ENCODE measurements at places on chromosomes 2 and 18.
A peak's percentile ranks its signal among the peaks of the same experiment; 100 is the strongest.

GRCh38 chr2:42809819-42810120 lies 17.4 kb upstream of the HAAO start:
- no peak for DNase-seq

- no peak for DNase-seq
These were observed 122.3 kb upstream of the KYNU start for GRCh38 chr2:142755191-142755590.

GRCh38 chr2:86785456-86785855 lies 5.3 kb downstream of the CD8A start:
- no peak for DNase-seq

GRCh38 chr2:241038374-241039180 lies 40.2 kb downstream of the SNED1 start:
- no peak for DNase-seq

GRCh38 chr2:46276642-46277041 lies 20.6 kb upstream of the EPAS1 start:
- DNase-seq, result no peak

DNA sequence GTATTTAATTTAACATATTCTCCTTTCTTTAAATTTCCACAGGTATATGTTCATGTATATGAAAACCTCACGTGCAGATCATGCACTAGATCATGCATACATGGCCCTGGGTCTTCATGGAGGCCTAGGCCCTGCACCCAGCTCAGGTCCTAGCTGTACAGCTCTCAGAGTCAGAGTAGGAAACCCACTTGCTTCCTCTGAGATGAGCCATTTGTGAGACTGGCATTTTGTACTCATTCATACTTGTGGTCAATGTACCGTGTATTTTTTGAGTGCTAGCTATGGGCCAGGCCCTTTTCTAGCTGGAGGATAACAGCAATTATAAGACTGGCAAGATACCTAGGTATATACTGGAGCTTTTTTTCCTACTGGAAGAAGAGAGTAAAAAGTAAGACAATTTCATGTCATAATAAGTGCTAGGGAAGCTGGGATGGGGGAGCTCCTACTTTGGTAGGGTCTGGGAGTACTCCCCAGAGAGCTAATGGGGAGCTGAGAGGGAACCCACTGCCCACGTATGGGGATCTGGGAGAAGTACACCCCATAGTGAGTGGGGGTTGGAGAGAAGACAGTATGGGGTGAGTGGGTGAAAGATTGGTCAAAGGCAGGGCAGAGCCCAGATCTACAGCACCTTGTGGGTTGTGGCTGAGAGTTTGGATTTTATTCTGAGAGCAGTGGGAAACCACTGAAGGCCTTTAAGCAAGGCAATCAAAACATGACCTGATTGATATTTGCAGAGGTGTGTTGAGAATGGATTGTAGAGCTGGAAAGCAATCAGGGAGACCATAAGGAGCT lies 72.0 kb downstream of the POLE4 start:
- no peak for DNase-seq

DNA sequence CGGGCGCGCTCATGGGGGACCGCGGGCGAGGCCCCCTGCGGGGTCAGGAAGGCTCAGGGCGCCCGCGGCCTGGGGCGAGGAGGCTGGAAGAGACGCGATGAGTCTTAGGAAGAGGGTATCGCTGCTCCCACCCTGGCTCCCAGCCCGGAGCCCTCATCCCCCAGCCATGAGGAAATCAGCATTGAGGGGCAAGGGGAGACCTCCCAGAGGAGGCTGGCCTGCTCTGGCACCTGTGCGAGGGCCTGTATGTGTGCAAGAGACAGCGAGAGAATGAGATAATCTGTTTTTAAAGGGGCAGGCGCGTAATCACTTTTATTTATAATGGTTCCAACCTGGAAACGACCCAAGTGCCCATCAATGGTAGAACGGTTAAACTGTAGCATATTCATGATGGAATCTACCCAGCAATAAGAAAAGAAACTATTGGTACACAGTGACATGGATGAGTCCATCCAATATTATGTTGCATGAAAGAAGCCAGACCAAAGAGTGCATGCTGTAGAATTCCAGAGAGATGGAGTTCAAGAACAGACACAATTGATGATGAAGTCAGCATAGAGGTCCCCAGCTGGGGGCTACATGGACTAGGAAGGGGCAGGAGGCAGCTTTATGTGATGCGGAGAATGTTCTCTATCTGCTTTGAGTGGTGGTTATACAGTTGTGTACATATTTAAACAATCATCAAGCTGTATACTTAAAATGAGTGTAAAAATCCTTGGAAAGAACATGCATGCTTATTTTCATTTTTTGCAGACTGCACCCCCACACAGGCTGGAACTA lies 14.4 kb downstream of the FBXO41 start:
- no peak for DNase-seq

GRCh38 chr2:219439506-219439905 lies 4.9 kb downstream of the SPEG start:
- DNase-seq, result no peak

DNA sequence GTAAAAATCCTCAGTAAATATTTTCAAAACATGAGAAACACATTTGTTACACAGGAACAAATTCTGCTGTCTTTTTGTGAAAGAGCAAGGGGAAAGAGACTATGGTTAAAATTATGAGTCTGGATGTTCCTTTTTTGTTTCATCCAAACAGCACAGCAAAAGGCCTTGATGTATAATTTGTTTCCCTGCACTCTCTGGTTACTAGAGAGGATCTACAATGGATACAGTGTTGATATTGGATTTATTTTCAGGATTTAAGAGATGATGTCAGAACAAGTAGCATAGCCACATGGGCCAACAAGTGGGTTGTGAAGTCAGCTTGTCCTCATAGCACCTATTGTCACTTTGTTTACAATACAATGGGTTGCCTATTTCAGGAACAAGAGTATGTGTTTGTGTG lies 11.3 kb upstream of the ERBB4 start:
- DNase-seq, result no peak

- peak; percentile 65 for DNase-seq
These were observed 15.9 kb downstream of the SERPINE2 start for GRCh38 chr2:224023188-224023587.

GRCh38 chr2:922185-922584 lies 28.5 kb upstream of the SNTG2 start:
- no peak for DNase-seq

DNA sequence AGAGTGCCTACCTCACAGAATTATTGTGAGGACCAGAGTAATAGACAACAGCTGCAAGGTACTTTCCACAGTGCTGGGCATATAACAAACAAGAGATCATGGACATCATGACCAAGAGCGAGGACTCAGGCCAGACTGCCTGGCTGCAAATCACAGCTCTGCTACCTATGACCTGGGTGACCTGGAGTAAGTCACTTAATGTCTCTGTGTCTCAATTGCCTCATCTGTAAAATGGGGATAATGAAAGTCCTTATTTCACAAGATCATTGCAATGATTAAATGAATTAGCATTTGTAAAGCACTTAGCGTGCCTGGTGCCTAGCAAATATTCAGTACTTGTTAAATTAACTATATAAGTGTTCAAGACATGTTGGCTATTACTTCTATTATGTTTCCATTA lies 59.7 kb downstream of the PRKCE start:
- no peak for DNase-seq

GRCh38 chr2:205129531-205129930 lies 552.8 kb upstream of the NRP2 start:
- DNase-seq, result no peak

DNA sequence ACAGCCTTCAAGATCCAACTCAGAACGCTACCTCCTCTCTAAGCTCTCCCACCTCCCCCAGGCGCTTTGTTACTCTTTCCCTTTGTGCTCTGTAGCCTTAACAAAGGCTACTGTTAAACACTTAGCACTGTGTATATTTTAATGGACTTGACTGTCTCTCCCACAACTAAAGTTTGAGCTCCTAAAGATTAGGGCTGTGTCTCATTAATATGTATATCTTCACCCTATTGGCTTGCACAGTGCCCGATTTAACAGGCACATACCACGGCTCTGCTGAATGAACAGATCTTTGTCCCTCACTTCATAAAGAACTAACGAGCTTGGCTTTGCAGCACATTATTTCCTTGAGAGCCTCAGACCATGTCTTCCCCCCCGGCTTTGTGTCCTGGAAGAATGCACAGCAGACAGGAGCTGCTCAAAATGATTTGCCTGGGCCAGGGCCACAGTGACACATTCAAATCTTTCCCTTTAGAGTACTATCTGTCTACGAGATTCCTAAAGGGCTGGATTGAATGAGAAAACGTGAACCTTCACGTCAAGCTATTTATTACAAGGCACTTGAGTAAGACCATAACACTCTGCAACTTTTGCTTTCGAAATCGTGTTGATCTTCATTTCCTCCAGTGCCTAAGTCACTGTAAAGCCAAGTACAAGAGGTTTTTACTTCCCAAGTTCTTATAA lies 22.1 kb downstream of the ABHD3 start:
- DNase-seq, result peak; percentile 28

GRCh38 chr2:206764673-206765241 lies 371 bp downstream of the MDH1B start:
- DNase-seq, result no peak

DNA sequence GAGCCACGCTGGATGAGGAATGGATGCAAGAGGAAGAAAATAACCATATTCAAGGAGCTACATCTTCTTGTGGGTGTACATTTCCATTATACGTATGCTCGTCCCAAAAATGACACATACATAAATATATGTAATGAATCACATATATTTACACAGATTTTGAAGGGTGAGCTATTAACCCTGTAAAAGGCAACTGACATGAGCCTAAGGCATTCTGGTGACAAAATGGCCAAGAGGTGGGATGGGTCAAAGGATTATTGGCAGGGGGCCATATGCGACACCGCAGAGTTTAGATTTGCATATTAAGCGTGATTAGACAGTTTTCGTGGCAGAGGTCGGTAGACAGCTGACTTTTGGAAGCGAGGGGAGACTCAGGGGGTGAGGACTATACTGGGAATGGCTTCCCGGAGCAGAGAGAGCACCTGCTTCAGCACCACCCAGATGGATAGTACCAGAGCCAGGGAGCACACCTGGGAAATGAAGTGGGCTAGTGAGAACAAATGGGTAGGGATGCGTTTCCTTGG lies 431 bp upstream of the CNRIP1 start:
- no peak for DNase-seq

DNA sequence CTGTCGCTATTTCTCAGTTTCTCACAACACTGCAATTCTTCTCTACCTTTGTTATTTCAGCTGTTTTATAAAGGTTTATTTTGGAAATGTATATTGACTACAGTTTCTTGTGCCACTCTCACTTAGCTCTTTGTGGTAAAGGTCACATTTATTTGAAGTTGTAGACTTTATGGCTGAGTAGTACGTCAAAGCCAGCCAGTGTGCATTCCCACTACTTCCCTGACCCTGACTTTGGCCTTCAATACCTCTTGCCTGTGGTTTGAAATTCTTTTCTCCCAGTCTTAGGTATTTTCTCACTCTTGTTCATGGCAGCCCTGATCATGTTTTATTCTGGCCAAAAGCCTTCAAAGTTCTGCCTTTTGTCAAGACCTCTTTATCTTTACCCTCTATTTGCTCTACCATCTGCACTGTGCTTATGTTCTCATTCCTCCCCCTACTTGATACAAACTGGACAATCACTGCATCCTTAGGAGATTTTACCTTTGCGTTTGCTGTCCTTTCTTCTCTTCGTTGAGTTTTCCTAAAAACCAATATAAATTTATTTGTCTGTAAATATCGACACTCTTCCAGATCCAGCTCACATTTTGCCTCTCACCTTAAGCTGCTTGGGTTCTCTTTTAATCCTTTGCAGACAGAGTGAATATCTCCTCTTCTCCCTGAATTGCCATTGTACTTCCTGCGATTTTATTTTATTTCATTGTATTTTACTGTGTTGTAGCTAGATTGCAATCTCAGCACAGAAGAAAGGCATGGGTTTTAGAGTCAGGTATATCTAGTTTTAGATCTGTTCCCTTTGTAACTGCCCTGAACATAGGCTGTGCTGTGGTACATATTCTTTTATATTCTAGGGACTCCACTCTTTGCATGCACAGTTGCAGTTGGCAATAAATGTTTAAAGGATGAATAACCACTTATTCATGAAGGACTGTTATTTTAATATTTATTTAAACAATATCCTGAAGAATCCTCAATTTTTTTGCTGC lies 31.2 kb downstream of the GULP1 start:
- no peak for DNase-seq

DNA sequence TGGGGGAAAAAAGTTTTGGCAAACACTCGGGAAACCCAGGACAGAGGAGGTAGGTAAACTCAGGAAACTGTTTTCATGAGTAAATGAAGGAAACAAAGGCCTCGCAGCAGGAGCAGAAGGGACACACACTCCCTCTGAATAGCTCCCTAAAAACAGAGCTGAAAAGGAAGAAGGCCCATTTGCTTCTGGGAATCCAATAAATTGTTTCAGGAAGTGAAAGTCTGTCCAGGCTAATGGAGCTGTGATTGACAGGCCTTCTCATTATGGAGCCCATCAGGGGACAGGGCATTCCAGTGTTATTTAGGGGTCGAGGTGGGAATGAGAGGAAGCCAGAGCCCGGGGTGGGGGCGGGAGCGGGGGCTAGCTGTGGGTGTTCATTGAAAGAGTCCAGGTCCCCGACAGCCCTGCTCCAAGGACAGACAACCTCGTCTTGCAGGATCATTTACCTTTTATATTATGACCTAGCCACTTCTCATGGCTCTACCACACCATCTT lies 81.2 kb downstream of the GBX2 start:
- no peak for DNase-seq

GRCh38 chr2:19900931-19901441 lies 797 bp downstream of the TTC32 start:
- no peak for DNase-seq

- DNase-seq, result no peak
These were observed 258.6 kb downstream of the SRBD1 start for GRCh38 chr2:45352506-45352905.

- no peak for DNase-seq
These were observed 75.1 kb downstream of the SPP2 start for GRCh38 chr2:234125451-234126145.

- no peak for DNase-seq
These were observed 3.5 kb upstream of the IGFBP5 start for GRCh38 chr2:216698895-216699294.

- DNase-seq, result no peak
These were observed 194.0 kb downstream of the DYSF start for GRCh38 chr2:71647356-71647755.

GRCh38 chr2:216335252-216335651 lies 37.0 kb downstream of the MARCHF4 start:
- DNase-seq, result no peak

GRCh38 chr2:45506756-45507155 lies 104.3 kb downstream of the SRBD1 start:
- DNase-seq, result no peak

- no peak for DNase-seq
These were observed 9.1 kb upstream of the MAPRE2 start for GRCh38 chr18:35032113-35032512.

GRCh38 chr2:74441690-74442482 lies at the start of gene RTKN:
Gene RTKN, minus strand, starts transcription at chr2:74441937. Its CDS starts 121 bp downstream, at chr2:74441816.
- DNase-seq, result no peak

DNA sequence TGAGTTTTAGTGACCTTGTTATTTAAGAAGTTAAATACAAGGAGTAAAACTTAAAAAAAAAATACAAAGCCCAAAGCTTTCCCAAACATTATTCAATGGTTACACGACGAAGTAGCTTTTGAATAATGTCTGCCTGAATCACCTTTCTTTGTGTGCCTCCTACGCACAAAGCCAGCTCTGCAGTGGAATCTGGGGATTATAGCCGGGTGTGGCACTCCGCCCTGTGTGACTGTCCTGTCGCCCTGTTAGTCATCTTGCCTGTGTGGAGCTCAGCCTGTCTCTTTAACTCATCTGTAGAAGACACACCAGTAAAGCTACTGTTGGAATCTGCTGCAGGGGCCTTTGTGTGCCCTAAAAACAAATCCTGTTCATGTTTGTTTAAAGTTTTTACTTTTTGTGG lies 79.4 kb upstream of the TCF7L1 start:
- DNase-seq, result no peak

- DNase-seq, result no peak
These were observed 108.6 kb downstream of the QPCT start for GRCh38 chr2:37453027-37453426.
